Stimulated activated CD4-positive, alpha-beta T cell treated with anti-CD3 and anti-CD28 coated beads, Interleukin-1b, Interleukin-23, amount 100 ng/mL, for 1 hour (primary cell): ENCODE measurements at places on chromosomes 7 and 10.

- DNase-seq: no peak
Observed at GRCh38 chr7:111362506-111363054, 199.7 kb downstream of the IMMP2L start.

GRCh38 chr10:127612-128432, 7.4 kb upstream of the ZMYND11 start:
- DNase-seq: no peak

GRCh38 chr7:71835056-71835455, 577.1 kb downstream of the CALN1 start:
- no peak for DNase-seq

DNA sequence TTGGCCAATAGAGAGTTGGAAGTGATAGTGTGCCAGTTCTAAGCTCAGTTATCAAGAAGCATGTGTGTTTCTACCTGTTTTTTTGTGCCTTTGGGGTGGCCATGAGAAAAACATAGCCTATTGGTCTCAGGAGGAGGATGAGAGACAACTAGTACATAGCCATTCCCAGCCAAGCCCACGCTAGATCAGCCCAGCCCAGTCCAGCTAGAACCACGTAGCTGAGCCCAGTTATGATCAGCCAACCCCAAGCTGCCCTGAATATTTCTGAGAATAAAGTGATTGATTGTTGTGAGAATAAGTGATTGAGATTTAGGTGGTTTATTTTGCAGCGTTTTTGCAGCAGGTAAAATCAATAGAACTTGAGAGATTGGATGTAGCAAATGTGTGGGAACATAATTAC, 15.9 kb downstream of the SORCS3 start:
- DNase-seq: no peak

DNA sequence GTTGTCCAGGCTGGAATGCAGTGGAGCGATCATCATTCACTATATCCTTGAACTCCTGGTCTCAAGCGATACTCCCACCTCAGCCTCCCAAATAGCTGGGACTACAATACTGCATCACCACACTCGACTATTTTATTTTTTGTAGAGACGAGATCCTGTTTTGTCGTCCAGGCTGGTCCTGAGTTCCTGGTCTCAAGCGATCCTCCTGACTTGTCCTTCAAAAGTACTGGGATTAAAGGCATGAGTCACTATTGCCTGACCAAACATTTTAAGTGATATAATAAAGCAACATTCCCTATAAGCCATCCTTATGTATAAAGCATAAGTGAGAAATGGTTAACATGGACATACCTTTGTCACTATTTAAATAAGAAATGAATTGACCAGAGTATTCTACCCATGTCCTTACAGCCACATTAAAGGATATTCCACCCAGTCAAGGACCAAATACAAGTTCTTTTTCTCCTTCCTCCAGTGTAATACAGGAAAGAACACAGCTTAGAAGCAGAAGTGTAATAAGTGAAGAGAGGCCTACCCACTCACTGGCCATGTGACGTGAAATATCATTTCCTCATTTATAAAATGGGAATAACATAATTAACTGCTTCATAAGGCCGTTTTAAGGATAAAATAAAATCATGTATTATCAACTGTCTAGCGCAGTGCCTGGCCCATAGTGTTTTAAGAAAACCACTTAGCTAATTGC, 82.0 kb downstream of the DOCK4 start:
- no peak for DNase-seq

GRCh38 chr7:150787321-150788281, 12.6 kb downstream of the TMEM176B start:
- DNase-seq: no peak
